ENCODE measurements at places on chromosomes 11 and 22.

GRCh38 chr11:88131764-88132470 is 43.3 kb downstream of the RAB38 start:
- DNase-seq, result no peak

GRCh38 chr11:12110714-12111548 is 541 bp downstream of the MICAL2 start:
- DNase-seq, result peak; percentile 16

GRCh38 chr11:46338988-46339666 is 8.1 kb upstream of the DGKZ start:
- no peak for DNase-seq

DNA sequence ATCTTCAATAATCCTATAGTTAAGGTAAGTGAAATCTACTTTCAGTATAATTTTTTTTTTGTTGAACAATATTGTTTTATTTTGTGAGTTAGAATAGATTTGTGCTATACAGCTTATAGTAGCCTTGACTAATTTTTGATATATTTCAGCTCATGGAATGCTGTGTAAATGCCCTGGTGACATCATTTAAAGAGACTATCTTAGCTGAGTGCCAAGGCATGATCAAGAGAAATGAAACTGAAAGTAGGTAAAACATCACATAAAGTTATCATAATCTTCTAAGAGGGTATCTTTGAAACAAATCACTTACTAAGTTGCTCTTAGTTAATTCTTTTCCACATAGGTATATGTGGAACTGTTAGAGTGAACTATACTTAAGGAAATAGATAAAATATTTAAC is 51.4 kb upstream of the ACAT1 start:
- no peak for DNase-seq

GRCh38 chr11:12179531-12179930 is 69.1 kb downstream of the MICAL2 start:
- no peak for DNase-seq

DNA sequence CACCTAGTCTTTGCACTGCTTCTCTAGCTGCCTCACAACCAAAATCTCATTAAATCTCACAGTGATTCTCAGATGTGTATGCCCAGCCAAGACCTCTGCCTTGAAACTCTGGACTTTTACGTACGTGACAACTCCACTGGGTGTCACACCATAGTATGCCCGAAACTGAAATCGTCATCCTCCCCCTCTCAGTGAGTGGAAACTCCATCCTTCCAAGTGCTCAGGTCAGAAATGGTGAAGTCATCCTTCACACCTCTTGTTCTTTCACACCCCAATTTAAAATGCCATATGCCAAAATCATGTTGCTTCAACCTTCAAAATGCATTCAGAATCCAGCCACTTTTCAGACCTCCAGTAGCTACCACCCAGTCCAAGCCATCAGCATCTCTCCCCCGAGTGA is 42.5 kb downstream of the SFI1 start:
- DNase-seq, result no peak

GRCh38 chr22:41777749-41778425 is 22.6 kb upstream of the CCDC134 start:
- no peak for DNase-seq

DNA sequence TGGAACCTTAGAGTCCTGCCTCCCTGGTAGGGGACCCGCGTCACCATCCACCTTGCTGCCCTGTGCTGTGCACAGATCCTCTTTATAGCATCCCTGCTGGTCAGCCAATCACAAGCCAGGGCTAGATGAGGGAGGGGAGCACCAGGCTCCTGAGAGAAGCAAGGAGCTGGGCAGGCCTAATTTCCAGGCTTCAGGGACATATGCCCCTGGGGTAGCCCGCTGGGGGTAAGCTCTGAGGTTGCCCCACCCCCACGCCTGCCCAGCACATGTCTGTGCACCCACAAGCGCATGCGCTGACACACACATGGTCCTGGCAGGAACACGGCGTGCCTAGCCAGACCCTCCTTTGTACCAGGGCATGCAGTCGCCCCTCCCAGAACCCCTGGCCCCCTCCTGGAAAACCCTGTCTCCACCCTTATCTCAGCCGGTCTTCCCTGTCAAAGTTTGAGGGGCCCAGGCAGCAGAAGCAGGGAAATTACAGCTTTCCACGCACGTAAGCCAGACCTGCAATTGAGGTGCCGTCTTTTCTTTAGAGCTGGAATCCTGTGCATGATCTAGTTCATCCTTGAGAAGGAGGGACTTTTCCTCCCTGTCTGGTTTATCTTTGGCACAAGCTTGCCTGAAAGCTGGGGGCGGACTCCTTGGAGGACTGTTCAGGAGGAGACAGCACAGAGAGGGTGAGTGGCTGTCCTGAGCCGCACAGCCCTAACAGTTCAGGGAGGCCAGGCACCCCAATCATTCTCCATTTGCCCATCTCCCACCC is 2.1 kb downstream of the SSTR3 start:
- DNase-seq, result no peak

DNA sequence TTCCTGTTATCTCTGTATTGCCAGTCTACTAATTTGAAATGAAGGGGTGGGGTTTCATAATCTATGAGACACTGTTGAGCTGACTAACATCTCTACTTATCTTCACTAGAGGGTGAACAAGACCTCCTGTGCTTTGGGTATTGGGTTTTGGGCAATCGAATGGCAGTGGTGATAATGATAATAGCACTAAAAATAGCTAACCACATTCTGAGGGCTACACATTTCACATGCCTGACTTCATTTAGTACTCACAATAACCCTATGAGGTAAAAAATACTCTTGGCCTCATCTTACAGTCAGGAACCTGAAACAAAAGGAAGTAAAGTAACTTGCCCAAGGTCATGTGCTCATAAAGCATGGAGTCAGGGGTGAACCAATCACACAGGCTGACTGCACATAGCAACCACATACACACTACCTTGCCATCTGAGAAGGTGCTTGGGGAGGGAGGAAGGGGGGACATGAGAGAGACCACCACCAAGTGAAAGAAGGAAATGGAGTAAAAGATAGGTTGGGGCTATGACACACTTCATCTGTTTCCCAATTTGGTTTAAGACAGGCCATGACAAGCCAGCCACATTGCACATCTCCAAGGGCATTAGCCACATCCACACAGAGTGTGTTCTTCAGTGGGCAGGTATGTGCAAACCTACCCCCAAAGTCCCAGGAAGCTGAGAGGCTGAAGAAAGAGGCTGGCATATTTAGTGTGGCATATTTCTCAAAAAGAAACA is 387.6 kb upstream of the DDI1 start:
- DNase-seq, result no peak

GRCh38 chr11:81303038-81303664 is 1430.5 kb downstream of the FAM181B start:
- no peak for DNase-seq

GRCh38 chr22:45891996-45892621 is 84.9 kb downstream of the WNT7B start:
- DNase-seq, result peak; percentile 31

DNA sequence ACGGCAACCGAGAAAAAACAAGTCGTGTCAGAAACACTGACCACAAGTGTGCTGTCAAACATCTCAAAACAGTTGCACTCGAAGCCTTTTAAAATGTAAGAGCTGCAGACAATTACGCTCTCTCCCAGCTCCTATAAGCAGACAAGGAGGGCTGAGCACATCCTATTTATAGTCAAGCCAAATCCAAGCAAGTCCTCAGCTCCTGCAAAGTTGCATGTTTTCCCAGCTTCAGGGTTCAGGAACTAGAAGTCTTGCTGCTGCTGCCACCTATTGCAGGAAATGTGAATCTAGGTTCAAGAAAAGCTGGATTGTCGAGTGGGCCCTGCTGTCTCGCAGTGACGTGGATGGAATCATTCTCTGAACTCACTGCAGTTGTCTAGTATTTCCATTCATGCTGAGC is 15.5 kb downstream of the EFCAB6 start:
- DNase-seq, result no peak

- no peak for DNase-seq
Observed at GRCh38 chr11:2827792-2828191, 57.8 kb downstream of the CDKN1C start.

- no peak for DNase-seq
Observed at GRCh38 chr22:37175414-37176281, 12.4 kb downstream of the C1QTNF6 start.

DNA sequence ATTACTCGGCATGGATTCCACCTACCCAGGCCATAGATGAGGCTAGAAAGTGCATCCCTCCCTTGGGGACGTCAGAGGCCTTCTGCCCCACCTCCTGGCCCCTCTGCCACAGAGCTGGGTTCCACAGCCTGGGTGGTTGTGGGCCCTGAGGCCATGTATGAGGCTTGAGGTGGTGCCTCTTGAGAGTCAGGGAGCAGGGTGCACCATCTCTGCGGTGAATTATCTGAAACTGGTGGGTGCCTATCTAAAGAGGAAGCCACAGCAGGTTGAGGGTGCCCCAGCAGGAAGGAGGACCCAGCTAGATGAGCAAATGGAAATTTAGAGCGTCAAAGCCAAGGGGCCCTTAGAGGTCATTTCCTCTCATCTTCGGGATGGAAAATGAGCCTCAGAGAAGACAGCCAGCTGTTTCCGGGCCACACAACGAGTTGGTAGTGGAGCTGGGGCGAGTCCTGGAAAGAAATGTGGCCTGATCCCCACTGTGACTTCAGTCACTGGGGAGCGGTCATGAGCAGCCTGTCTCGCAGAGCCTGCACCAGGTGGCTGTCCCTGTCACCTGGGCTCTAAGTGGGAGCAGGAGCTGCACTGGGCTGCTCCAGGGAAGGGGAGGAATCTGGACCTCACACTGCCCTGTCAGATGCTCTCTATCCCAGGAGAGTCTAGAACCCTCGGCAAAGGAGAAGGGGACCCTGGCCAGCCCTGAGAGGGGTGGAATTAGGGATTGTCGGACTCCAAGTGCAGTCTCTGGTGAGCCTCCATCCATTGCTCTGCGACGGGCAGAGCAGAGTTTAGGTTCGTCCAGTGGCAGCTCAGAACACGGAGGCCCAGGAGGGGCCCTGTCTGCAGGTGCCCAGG is 7.3 kb downstream of the ADORA2A start:
- DNase-seq, result peak; percentile 92

- peak; percentile 66 for DNase-seq
Observed at GRCh38 chr11:45803971-45804760, 783 bp upstream of the SLC35C1 start.

DNA sequence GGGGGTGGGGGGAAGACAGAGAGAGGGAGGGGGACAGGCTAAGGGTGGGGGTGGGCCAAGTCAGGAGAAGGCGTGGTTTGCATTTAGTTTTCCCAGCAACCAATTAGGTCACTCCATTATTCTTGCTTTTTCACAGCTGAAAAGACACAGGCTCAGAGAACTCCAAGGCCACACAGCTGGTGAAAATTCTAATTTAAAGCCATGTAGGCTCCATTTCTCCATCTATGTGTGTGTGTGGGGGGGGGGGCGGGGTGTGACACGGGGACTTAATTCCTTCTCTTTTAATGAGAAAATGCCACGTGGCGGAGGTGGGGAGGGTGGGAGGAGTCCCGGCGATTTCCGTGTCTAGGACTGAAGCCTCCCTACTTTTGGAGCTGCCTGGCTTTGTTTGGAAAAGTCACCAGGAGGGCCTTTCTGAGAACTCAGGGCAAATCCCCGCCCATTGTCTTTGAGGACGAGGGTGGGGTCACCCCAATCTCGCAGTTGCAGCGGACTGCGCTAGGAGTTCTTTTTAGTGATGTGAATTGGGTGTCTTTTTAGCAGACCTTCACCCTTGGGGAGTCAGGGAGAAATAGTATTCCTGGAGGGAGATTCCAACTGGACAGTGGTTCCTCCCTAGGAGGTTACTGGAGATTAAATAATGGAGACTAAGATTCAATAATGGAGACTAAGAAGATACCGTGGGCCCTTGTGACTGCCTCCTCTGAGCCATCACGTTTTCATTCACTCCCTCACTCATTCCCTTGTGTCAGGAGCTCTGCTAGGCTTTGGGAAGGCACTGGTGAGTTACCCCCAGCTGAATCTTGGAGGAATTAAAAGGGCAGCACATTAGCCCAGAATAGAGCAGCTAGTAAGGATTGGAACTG is 36.4 kb upstream of the PTPRJ start:
- no peak for DNase-seq

GRCh38 chr22:45720839-45721378 is 49.3 kb downstream of the ATXN10 start:
- DNase-seq, result no peak

GRCh38 chr11:11660363-11660740 is 38.5 kb upstream of the GALNT18 start:
- no peak for DNase-seq

DNA sequence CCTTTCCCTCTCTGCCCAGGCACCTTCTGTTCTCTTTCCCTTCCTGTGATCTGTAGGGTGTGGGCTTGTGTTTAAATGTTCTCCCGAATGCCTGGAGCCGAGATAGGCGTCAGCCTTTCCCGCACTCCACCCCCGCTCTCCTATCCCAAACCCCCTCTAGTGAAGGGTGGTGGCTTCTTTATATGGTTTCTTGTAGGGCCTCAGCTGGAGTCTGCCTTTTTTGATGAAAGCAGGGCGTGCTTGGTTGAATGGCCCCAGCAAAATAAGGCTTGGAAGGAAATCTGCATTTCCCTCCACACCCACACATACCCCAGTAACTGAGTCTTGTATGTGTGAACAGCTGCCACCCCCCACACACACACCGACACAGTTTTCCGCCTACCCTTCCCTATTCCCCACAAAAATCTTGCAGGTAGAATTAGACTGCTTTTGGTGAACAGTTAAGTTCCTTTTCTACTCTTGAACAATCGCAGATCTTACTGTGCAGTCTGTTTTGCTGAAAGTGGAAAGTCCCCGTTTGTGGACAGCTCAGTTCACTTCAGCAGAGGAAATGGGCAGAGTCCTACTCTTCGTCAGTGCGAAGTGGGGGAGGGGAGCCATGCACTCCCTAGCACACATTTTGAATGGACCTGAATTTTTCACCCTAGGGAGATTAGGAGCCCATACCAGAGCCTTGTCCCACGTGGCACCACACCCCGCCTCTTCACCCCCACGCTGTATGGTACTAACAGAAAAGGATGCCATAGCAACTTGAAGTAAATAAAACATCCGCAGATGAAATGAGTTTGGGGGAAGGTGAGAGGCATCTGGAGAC is 25.5 kb upstream of the GRK2 start:
- DNase-seq, result peak; percentile 76

- DNase-seq, result no peak
Observed at GRCh38 chr11:27512238-27512637, 5.7 kb upstream of the LIN7C start.

DNA sequence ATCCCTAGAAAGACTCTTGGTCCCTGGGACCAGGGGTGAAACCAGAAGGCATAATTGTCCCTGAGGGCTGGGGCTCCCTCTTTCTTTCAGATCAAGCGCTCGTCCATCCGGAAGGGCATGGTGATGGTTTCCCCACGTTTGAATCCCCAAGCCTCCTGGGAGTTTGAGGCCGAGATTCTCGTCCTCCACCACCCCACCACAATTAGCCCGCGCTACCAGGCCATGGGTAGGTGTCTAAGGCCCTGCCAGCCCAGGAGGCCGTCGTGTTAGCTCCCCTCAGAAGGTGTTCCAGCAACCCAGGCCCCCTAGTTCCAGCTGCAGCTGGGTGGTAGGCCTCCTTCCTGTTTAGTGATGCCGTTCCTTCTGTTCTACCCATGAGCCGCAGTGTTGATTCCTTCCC is 21.4 kb downstream of the GTPBP1 start:
- no peak for DNase-seq

- no peak for DNase-seq
Observed at GRCh38 chr11:85884581-85885021, 29.4 kb downstream of the CCDC83 start.
